Lung microvascular endothelial cell (primary cell): ENCODE measurements at places on chromosomes 3 and 15.

- no peak for DNase-seq
Measured at GRCh38 chr3:107589454-107589853, 66.7 kb downstream of the BBX start.

DNA sequence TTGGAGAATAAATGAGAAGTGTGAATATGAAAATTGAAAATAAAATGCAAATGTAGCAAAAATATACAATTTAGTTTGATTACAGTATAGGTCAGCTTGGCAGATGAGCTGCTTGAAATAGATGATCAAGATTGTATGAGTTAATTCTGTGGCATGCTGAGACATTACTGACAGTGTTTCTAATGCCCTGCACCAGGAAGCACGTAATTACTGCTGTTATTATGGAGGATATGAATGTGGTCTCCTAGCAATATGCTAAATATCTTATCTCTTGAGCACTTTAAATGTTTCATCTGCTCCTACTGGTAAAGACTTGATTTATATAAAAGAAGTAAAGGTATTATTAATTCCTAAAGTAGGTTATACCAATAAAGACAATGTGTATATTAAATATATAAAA is 1015.5 kb downstream of the PLOD2 start:
- DNase-seq: no peak

GRCh38 chr15:35624881-35625280 is 78.9 kb upstream of the DPH6 start:
- DNase-seq: no peak

DNA sequence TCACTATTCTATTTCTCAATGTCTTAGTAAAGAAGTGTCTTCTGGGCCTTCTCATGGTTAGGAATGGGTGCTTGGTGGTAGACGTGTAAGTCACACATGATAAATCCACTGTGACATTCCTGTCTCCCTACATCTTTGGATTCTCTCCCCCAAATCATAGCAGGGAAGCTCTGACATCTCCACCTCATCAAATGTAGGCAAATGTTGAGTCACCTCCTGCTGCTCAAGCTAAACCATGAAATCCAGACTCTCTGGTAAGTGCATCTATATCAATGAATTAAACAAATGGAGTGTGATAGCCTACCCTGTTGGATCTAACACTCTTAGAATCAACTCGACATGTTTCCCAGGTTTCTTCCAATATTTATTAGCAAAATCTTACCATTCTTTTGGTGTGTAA is 42.8 kb upstream of the RPL35A start:
- no peak for DNase-seq

GRCh38 chr15:50458348-50459112 is 34.3 kb downstream of the USP8 start:
- DNase-seq: no peak

DNA sequence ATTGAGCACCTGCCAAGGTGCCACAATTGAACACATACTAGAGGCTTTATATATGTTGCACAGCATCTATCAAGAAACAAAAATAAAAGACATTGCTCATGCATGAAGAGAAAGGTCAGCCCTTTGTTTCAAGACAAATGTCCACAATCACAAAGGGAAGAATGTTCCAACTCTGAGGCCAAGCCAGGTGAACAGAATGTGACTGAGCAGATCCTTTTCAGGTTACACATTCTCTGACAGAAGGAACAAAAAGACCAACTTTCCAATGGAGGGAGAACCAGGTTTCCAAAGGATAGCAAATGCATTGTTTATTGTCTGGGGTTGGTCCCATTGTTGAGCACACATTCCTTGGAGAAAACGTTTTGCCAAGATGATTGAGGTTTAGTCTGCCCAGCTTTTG is 50.2 kb upstream of the FAM174B start:
- no peak for DNase-seq

DNA sequence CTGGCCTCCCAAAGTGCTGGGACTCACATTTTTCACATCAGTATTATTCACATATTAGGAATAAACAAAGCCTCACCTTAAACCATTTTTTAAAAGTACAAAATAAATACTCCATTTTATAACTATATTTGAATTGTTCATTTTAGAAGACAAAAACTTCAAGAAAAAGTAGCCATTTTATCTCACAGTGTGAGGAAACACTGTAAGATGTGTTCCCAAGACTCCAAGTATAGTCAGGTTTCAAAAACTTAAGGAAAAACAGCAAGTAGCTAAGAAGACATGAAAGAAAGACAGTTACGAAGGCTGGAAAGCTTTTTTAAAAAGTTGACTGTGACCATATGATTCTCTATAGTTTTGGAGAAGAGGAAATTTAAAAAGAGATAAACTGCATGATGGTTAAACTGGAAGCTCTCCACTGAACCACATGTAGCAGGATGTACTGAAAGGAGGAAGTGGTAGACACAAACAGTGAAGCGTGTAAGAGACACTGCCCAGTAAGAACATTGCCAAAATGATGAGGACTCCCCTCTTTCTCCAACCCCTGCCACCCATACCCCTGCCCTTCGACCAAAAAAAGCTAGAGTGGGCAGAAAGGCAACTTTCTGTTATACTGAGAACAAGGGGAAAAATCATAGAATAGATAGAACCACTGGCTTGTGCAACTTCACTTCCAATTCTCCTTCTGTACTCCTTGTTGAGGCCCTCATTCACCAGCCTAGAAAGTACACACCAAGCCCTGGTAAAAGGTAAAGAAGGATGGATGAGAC is 6.2 kb upstream of the TMF1 start:
- DNase-seq: no peak

DNA sequence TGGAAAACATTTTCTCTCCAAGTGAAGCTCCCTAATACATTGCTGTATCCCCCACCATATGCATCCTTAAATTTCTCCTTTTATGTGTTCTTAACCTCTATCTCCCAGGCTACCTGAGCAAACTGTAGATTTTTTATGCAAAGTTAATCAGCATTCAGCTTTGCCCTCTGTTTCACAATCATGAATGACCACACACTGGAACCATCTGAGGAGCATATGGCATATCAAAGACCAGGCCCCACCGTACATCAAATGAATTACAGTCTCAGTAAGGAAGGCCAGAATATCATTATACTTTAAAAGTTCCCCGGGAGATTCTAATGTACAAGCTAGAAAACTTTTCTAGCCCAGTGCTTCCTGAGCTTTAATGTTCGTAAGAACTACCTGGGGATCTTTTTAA is 115.5 kb upstream of the NECTIN3 start:
- DNase-seq: no peak

DNA sequence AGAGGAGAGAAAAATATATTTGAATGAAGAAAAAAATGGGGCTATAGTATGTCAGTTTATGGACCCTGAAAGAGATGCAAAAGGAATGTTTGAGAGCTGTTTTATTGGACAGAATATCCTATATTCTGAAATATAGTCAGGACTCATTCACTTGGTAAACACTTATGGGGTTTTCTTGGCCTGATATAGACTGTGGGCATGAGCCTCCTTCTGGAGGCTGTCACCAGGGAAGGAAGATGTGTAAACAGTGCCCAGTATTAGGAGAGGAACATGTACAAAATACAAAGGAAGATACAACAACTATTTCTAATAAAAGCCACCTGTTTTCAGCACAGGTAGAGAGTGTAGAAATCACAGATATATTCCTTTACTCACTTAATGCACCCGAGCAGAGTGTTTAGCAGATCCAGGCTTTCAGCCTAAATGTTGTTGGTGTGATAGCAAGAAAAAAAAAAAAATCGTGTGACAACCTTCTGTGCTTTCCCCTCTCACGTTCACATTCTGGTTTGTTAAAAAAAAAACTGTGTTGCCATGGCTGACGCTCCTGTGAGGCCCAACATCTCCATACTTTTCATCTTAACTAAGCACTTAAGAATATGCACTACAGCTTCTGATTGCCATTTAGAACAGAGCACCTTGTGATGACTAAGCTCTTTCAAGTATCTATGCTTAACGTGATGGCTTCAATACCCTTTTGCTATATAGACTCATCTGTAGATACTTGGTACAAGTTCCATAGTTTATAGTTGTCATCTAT is 134.1 kb downstream of the MBNL1 start:
- DNase-seq: no peak

- no peak for DNase-seq
Measured at GRCh38 chr3:134357914-134358811, 16.1 kb downstream of the AMOTL2 start.

- peak; percentile 25 for DNase-seq
Measured at GRCh38 chr3:48186631-48187300, 1.5 kb downstream of the CDC25A start.

DNA sequence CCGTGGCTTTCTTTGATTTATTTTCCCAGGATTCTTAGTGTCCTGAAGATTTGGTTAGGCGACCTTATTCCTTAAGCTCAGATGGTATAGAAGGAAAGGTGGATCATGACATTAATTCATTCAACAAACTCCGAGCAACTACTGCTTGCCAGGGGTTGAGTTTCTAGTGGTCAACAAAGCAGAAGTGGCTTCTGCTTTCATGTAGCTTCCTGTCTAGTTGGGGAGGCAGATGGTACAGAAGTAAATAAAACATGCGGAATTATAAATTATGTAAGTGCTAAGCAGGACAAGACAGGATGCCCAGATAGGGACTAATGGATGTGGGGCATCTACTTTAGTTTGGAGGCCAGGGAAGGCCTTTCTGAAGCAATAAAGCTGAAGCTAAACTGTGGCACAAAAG is 15.6 kb downstream of the EEFSEC start:
- no peak for DNase-seq

DNA sequence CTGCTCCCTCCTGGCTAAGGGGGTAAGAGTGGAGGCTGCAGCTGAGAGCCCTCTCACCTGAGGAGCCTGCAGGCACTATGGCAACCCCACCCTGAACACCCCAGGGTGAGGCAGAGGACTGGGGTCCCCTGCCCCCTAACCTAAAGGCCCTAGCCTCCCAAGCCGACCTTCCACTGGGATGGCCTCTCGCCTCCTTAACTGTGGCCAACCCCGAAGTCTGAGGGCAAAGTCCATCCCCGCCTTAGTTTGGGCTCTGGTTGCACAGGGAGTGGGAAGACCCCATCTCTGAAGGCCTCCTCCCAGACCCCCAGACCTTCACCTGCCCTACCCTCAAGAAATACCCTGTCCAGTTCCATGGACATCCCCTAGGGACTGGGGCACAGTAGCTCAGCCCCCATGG is 100.6 kb upstream of the PRR23E start:
- DNase-seq: no peak

- DNase-seq: no peak
Measured at GRCh38 chr3:102972350-102972749, 537.5 kb downstream of the ZPLD1 start.

DNA sequence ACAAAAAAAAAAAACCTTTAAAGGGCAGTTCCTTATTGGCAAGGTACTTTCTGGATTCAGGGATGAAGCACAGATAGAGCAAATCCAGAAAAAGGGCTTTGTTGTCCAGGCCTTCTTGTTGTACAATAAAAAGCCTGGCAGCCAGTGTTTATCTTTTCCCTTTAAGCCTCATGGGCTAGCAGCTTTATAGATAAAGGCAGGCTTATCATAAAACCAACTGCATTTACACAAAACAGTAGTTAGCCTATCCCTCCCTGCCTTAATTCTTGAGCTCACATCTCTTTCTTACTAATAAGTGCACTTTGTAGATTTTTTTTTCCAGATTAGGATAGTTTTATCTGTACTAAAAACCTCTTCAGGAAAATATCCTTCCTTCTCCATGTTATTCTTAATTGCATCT is 662.8 kb upstream of the CCDC54 start:
- DNase-seq: no peak

- no peak for DNase-seq
Measured at GRCh38 chr3:12148183-12148940, 10.3 kb downstream of the TIMP4 start.

GRCh38 chr3:56251343-56251945 is 216.8 kb downstream of the ERC2 start:
- peak; percentile 73 for DNase-seq

DNA sequence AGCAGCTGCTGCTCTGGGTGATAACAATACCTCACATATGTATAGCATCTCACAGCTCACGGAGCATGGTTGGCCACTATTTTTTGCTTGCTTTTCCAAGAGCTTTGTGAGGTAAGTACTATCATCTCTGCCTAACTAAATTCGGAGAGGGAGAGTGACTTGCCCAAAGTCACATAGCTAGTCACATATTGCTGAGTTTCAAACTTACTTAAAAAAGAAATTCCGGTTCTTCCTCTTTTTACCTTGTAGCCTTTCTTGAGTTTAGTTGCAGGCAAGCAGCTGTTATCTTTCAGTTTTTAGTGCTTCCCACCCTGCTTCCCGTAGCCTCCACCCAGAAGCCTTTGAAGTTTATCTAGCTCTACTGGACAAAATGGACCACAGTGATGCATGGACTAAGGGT is 309.2 kb downstream of the PDCD6IP start:
- no peak for DNase-seq

GRCh38 chr3:125069452-125069851 is 13.7 kb upstream of the HEG1 start:
- DNase-seq: no peak

GRCh38 chr15:98442901-98443300 is 205.4 kb upstream of the IGF1R start:
- no peak for DNase-seq

- DNase-seq: no peak
Measured at GRCh38 chr3:193556841-193557240, 2.1 kb upstream of the ATP13A4 start.

GRCh38 chr3:55911266-55911665 is 424.2 kb upstream of the WNT5A start:
- no peak for DNase-seq

- no peak for DNase-seq
Measured at GRCh38 chr15:87681104-87681503, 575.4 kb downstream of the NTRK3 start.

DNA sequence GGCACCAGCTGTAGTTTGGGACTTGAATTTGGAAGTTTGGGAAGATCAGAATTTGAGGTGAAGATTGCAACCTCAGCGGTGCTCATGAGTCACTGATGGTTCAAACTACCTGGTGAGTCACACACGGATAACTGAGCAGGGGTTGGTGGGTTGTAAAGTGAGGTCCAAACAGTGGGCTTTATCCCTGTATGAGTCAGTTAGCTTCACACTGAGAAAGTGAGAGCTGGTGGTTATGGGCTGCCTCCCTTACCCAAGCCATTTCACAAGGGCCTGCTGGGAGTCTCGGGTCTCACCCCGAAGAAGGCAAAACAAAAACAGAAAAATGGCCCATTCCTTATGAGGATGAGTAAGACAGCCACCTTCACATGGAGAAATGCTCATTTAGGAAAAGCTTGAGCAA is 77.0 kb downstream of the ITGA11 start:
- no peak for DNase-seq

DNA sequence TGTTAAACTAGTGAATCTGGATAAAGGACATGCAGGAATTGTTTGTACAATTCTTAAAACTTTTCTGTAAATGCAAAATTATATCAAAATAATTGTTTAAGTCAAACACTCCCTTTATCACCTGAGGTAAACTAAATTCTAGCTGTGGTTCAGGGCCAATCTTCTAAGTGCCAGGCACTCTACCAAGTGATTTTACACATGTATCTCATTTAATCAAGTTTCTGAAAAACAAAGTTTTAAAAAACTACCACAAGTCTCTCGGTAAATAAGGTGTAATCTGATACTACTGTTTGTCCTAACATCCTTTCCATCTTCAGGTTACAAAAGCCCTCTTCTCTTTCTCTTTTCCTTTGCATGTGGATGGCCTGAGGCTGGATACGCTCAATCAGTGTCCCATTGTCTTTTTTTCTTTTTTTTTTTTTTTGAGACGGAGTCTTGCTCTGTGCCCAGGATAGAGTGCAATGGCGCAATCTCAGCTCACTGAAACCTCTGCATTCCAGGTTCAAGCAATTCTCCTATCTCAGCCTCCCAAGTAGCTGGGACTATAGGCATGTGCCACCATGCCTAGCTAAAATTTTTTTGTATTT is 19.3 kb downstream of the IFT80 start:
- no peak for DNase-seq
